CD4-positive, alpha-beta T cell treated with Interleukin-15 for 4 hours (primary cell): ENCODE measurements at places on chromosomes 1 and 21.
A peak's percentile ranks its signal among the peaks of the same experiment; 100 is the strongest.

- DNase-seq = no peak
These were observed 554.2 kb downstream of the NUF2 start for GRCh38 chr1:163875927-163876320.

- no peak for DNase-seq
These were observed 66.4 kb upstream of the KLHDC7A start for GRCh38 chr1:18414321-18414720.

DNA sequence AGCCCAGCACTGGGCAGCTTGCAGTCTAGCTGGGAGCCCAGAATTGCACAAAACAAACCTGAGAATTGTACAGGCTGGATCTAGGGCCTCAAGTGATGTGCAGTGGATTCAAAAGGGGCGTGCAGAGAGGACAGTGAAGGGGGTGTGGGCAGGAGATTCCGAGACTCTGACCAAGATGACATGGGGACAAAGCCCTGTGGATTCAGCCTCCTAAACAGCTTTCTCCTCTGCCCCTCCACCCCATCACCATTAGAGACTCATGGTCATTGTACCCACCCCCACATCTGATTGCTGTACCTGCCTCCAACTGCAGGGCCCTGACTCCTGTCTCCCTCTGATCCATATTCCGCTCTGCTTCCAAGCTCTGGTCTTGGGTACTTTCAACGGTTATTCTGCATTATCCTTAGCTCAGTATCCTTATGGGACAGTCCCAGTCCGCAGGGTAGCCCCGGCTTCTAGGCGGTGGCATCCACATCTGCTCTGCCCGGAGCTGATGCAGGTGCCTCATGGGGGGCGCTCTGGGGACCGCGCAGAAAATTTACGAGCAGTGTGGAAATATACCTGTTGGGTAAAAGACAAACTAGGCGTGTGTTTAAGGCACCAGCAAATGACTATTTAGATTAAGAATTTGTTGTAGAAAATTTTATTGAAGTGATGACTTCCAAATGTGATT is 1.7 kb upstream of the BMP8A start:
- DNase-seq = no peak

- DNase-seq = no peak
These were observed at the start of gene ZBTB18 for GRCh38 chr1:244050835-244051444. Gene ZBTB18, plus strand, starts transcription at chr1:244051283. Its CDS starts 149 bp downstream, at chr1:244051432.

DNA sequence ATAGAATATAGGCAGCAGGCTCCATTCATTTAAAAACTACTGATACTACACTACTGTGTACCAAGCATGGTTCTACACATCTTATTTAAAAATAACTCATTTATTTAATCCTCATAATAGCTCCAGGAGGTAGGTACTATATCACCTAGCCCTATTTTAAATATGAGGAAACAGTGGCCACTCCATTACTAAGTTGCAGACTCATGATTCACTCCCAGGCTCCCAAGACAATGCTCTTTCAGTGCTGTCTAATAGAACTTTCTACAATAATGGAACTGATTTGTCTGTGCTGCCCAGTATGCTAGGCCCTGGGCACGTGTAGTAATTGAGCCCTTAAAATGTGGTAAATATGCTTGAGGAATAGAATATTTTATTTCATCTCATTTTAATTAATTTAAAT is 357.1 kb downstream of the LTN1 start:
- DNase-seq = no peak

GRCh38 chr1:85289207-85289847 is 12.9 kb upstream of the BCL10 start:
- no peak for DNase-seq

DNA sequence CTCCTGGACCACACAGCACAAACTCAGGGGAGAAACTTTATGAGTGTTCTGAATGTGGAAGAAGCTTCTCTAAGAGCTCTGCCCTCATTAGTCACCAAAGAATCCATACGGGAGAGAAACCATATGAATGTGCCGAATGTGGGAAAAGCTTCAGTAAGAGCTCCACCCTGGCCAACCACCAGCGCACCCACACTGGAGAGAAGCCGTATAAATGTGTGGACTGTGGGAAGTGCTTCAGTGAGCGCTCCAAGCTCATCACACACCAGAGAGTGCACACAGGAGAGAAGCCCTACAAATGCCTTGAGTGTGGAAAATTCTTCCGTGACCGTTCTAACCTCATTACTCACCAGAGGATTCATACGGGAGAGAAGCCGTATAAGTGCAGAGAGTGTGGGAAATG is 22.5 kb downstream of the ZSCAN20 start:
- DNase-seq = no peak

- DNase-seq = no peak
These were observed 88.4 kb upstream of the COL6A1 start for GRCh38 chr21:45892916-45893739.

DNA sequence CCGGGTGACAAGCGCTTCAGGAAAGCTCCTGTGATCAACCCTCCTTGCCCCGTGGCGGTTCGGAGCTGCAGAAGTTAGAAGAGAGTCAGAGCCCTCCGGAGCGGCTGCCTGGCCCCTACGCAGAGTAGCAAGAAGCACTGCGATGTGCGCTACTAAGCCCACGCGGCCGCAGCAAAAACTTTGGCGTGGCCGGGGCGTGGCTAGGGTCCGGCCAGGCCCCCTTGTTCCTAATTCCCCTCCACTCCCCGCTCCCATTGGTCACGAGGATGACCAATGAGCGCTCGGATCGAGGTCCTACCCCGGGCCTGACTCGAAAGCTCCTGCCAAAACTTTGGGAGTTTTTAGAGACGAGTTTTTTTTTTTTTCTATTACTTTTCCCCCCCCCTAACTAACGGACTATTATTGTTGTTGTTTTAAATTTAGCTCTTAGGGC is at the start of gene HLX:
Gene HLX (plus strand): TSS at position 368 of the 433 bp plus-strand sequence. CDS start 415 bp downstream, outside the sequence.
- DNase-seq = peak; percentile 2
